ENCODE measurements at places on chromosomes 1 and 21. TPM values are rescaled to one million over a fixed set of nuclear protein-coding genes. Genes with fewer than 3 reads are reported as not detected.

Gene KCNAB2
- total RNA-seq, result 12.5 TPM

Gene CDC7
- total RNA-seq, result 27.2 TPM

DNA sequence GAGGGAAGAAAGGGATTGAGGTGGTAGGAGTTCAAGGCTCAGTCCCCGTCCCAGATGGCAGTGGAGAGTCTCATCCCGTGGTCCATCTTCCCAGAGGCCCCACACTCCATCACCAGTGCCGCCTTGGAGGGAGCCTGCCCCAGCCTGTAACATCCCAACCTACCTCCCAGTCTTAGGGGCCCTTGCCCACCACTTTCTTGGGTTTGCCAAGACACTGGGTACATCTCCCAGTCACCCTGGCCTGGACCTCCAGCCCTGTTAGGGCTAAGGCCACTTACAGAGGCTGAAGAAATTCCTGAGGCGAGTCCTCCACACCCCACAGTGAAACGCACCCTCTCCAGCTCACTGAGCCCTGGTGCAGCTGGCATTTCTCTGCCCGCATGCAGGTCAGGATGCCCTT, 3.3 kb downstream of the TMEM200B start:
- ATAC-seq, result no peak

Gene KANK4
- total RNA-seq, result 1.7 TPM

Gene OR2AK2
- not detected for total RNA-seq

Gene PPFIA4
- 30.7 TPM for total RNA-seq
